ENCODE measurements at places on chromosomes 12 and 14. TPM values are rescaled to one million over a fixed set of nuclear protein-coding genes. Genes with fewer than 3 reads are reported as not detected.

- DNase-seq = no peak
Measured at GRCh38 chr12:94987801-94988200, 15.7 kb downstream of the NDUFA12 start.

GRCh38 chr12:130649101-130650045, 66.7 kb downstream of the RIMBP2 start:
- DNase-seq = no peak

- no peak for DNase-seq
Measured at GRCh38 chr14:33444136-33444535, 505.5 kb downstream of the NPAS3 start.

- DNase-seq = peak; percentile 75
Measured at GRCh38 chr14:24368562-24369252, 723 bp downstream of the NFATC4 start.

- DNase-seq = no peak
Measured at GRCh38 chr12:118109088-118109487, 5.3 kb upstream of the VSIG10 start.

DNA sequence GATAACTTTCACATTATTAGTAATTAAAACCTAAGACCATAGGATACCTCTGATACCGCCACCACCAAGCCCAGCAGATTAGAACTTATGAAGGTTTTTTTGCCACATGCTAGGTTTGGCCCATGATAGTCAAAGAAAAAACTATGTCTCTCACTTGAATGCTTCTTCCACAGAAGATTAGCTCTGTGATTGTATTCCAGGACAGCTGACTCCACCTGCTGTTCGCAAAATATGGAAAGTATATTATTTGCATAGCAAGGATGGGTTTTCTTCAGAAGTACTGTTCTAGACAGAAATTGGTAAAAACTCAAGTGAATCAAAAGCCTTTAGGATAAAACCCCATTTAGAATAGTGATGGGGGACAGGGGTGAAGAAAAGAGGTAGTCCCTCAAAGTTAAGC, 42.2 kb downstream of the PPFIBP1 start:
- no peak for DNase-seq

- no peak for DNase-seq
Measured at GRCh38 chr12:57008178-57008577, 1.8 kb upstream of the ZBTB39 start.

- no peak for DNase-seq
Measured at GRCh38 chr14:68460541-68460940, 332.3 kb downstream of the ZFP36L1 start.

DNA sequence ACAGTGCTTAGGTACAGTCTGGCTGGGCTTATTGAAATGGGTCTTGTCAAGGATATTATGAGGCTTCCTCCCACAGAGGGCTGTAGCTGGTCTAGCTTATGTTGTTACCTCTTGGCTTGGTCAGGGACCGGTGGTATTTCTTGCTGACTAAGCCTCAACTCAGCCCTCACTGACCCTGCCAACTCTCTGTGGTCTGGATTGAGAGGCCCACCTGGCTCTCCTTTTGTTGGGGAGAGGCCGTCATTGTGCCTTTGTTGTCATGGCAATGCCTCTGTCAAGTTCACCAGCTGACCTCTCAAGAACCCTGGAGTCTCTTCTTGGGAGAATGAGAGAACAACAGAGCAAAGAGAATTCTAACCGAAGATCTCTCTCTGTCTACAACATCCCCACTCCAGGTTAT, 245.6 kb upstream of the NPAS3 start:
- DNase-seq = no peak

- no peak for DNase-seq
Measured at GRCh38 chr14:39722547-39723273, 290.5 kb upstream of the FBXO33 start.

GRCh38 chr12:96196781-96197180, 2.6 kb downstream of the ELK3 start:
- no peak for DNase-seq

DNA sequence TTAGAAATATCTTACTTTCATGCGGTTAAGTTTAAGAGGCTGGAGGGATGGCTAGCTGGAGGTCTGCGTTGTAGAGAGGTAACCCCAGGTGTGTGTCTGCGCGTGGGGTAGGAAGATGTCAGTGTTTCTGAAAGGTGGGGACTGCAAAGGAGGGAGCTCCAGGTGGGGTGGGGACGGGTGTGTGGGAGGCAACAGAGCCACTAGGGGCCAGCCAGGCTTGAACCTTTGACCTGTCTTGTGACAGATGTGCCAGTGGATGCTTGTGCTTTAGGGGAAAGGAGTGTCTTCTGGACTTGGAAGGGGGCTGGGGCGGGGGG, 841 bp downstream of the GLI1 start:
- DNase-seq = no peak

GRCh38 chr12:32504591-32504990, 105.2 kb downstream of the FGD4 start:
- DNase-seq = no peak

DNA sequence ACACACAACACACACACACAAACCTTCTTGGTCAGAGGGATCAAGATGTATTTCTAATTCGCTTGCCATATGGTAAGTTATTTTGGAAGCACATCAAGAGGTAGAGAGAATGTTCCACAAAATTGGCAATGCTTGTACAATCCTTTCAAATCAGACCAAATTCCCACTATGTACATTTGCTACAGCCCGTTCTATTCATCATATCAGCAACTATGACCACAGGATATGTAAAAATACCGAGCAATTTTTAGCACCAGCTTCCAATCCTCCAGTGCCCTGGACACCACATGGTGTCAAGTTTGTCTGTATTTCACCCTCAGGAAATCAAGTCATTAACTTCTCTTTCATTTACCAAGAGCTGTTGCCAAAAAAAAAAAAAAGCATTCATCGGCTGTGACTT, 21.2 kb downstream of the TBX5 start:
- no peak for DNase-seq

DNA sequence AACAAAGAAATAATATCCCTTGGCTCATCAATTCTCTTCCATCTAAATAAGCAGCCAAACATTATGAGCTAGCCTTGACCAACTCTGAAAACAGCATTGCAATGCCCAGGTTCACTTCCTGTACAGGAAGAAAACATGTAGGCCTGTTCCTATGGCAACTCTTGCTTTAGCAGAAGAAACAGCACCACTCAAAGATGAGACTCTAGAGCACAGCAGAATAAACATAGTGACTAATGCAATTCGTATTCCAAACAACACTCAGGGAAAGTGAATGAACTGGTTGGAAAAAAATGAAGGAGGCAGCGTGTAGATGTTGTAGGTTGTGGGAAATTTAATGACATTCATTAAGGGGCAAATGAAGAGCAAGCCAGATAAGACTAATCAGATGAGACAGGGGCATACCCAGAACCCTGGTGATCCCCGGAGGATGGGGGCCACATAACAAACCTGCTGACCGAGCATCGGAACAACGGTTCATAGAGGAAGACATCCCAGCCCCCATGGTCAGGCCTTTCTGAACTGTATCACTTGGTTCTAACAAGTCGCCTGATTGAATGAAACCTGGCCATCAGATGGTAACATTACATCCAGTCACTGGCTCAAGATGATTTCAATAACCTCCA, 9.0 kb downstream of the ARHGDIB start:
- no peak for DNase-seq

- DNase-seq = peak; percentile 81
Measured at GRCh38 chr14:74595006-74595735, 16.9 kb downstream of the LTBP2 start.

Gene POTEM
- not detected for total RNA-seq

Gene FSCB
- not detected for total RNA-seq

Gene ASPG
- 27.5 TPM for total RNA-seq

Gene ERO1A
- 15.3 TPM for total RNA-seq

Gene MMP17
- 0.73 TPM for total RNA-seq

Gene PPP1R13B
- 101 TPM for total RNA-seq
